ENCODE measurements at places on chromosomes 11 and 22.

DNA sequence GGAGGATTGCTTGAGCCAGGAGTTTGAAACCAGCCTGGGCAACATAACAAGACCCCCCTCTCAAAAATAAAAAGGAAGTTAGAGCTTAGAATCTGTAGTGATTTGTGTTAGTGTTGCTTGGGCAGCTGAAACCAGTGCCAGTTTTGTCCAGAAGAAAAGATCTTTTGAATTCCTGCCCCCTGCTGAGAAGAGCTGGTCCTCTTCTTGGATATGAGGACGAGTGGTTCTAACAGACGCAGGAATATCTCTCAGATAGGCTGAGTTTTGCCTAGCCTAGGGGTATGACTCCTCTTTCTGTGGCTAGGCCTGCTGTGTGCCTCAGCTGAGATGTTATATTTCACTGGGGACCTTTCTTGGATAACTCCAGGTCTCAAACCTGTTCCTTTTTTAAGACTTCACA, 102.8 kb downstream of the STIM1 start:
- DNase-seq, result no peak

- DNase-seq, result no peak
Measured at GRCh38 chr11:118180300-118180703, 3.9 kb upstream of the SCN2B start.

DNA sequence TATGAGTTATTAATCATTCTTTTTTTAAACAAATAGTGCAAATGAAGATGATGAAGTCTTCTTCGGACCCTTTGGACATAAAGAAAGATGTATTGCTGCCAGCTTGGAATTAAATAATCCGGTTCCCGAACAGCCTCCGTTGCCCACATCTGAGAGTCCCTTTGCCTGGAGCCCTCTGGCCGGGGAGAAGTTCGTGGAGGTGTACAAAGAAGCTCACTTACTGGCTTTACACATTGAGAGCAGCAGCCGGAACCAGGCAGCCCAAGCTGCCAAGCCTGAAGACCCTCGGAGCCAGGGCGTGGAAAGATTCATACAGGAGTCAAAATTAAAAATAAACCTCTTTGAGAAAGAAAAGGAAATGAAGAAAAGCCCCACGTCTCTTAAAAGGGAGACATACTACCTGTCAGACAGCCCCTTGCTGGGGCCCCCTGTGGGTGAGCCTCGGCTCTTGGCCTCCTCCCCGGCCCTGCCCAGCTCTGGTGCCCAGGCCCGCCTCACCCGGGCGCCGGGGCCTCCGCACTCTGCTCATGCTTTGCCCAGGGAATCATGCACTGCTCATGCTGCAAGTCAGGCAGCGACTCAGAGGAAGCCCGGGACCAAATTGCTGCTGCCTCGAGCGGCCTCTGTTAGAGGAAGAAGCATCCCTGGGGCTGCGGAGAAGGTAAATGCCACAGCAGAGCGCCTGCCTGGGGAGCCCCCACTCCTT, 11.8 kb downstream of the GTSE1 start:
- no peak for DNase-seq

DNA sequence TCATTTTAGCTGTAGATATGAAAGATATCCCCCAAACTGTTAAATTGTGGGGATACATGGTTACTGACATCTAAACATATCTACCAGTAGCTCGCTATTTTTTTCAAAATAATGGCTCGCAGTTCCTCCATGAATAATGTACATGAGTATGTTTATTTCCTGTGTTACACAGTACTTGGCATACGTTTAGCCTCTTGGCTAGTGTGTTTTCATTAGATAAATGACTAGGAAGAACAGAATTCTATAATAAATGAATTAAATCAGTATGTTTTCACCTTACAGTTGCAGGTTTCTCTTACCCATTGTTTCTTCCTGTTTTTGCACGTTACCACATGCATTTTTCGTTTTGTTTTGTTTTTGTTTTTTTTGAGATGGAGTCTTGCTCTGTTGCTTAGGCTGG, 21.8 kb downstream of the RNF169 start:
- no peak for DNase-seq

DNA sequence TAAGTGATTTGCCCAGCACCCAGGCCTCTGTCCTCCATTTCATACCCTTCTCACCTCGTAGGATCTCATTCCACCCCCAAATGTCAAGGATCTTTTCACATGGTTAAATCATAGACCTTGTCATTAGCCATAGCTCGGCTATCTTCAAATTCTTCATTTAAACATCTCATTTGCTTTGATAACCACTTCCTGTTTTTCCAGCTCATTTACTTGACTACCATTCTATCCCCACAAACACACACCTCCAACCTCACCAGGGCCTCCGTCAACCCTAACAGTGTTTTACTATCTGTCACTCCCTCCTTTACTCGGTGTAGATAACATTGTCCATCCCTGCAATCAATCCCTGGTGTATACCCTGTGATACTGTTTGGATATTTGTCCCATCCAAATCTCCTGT, 36.8 kb upstream of the LARGE1 start:
- DNase-seq, result no peak

GRCh38 chr11:16043617-16044016, 312.7 kb downstream of the SOX6 start:
- no peak for DNase-seq

DNA sequence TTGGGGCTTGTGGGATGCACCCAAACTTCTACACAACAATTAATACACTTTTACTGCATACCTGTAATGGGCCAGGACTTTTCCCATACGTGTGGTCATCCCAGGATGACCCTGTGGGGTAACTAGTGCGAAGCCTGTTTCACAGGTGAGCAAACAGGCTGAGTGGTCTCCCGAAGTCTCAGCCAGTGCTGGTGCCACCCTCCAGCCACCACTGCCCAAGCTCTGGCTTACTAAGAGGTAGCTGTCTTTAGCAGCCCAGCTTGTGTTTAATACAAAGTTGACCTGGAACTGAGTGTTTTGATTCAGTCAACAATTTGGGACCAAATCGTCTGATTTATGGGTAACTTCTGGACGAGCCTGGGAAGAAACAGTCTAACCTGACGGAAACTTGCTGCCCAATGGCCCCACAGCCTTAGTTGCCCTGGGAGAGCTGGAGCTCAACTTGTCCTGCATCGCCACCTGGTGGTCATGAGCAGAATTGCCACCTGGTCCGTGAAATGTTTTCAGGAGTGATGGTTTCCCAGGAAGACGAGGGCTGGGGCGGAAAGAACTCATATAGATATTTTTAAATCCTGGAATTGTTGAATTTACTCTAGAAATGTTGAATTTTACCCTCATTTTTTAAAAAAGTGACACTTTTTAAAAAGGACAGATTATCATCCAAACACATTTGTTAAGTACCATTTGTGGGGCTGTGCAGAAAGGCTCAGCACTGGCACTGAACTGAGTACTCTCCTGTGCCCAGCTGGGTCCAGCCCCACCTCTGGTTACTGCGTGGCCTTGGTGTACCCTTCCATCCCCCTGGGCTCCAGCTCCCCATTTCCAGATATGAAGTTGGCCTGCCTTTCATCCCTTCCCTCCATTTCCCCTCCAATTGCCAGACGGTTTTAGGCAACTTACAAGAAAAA, 95.5 kb upstream of the PARVA start:
- peak; percentile 74 for DNase-seq

DNA sequence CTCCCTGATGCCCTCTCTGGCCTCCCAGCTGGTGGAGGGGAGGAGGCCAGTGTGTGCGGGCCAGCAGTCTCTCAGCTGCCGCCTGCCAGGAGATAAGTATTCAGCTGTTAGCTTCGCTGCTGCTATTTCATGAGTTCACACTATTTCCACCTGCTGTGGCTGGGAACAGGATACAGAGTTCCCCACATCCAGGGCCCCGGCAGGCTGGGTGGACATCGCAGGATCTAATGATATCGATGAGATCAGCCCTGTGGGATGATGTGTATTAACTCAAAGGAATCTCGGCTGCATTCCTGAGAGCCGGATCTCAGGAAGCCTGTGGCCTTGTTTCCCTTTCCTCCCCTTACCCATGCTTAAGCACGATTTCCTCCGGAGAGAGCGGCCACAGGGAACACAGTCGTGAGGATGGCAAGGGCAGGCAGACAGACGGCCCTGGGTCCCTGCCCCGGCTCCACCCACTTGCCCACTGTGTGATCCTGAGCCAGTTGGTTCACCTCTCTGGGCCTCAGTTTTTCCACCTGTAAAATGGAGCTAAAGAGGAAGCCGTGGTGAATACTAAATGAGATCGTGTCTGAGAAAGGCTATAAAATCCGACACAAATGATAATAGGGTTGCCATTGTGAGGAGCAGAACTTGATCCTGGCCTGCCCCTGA, 6.5 kb upstream of the PVALB start:
- DNase-seq, result no peak

DNA sequence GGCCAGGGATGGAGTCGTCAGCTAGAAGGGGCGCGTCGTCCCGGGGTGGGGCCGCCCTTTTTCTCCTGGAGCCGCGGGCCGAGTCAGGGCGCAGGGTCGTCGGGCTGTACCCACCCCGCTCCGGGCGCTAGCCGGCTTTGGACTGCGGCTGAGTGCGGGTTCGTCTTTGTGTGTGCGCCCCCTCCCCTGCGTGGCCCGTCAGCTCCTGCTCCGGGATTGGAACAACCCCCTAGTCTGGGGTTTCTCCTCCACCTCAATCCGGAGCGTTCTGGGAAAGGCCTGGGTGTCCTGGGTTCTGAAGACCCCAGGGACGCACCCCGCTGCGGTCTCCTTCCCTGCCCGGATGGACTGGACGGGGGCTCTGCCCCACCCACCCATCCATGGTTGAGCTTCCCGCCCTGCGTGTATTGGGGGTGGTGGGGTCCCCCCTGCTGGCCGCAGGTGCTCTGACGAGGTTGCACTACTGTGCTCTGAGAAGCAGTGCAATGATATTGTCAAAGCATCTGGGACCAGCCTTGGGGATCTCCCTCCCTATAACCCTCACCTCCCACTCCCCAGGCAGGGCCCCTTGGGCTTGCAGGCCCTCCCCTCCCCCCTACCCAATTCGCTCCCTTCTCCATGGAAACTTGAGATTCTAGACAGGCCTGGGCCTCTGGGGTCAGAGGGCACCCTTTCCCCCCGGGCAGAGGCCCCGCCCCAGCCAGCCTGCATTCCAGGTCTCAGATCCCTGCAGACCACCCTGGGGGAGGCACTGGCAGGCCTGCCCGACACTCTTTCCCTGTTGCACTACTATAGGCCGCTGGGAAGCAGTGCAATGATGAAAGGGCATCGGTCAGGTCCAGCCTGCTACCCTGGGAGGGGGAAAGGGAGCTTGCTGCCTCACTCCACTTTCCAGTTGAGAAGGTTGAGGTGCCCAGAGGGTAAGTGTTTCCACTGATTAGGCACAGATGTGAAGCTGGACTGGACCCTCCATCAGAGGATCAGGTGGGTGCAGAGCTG, 10.7 kb downstream of the SDF2L1 start:
- DNase-seq, result no peak

DNA sequence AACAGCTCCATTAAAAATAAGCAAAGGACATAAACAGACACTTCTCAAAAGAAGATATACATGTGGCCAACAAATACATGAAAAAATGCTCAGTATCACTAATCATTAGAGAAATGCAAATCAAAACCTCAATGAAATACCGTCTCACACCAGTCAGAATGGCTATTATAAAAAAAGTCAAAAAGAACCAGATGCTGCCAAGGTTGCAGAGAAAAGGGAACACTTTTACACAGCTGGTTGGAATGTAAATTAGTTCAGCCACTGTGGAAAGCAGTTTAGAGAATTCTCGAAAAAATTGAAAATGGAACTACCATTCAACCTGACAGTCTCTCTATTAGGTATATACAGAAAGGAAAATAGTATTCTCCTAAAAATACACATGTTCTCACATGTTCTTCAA, 102.4 kb upstream of the FIBIN start:
- DNase-seq, result no peak

GRCh38 chr22:49170053-49170452, 657.6 kb downstream of the BRD1 start:
- no peak for DNase-seq

- DNase-seq, result no peak
Measured at GRCh38 chr11:96049426-96049825, 125.5 kb upstream of the MTMR2 start.

- DNase-seq, result no peak
Measured at GRCh38 chr11:68974421-68975194, 6.2 kb downstream of the MRGPRD start.

- no peak for DNase-seq
Measured at GRCh38 chr11:15937601-15938120, 418.7 kb downstream of the SOX6 start.

DNA sequence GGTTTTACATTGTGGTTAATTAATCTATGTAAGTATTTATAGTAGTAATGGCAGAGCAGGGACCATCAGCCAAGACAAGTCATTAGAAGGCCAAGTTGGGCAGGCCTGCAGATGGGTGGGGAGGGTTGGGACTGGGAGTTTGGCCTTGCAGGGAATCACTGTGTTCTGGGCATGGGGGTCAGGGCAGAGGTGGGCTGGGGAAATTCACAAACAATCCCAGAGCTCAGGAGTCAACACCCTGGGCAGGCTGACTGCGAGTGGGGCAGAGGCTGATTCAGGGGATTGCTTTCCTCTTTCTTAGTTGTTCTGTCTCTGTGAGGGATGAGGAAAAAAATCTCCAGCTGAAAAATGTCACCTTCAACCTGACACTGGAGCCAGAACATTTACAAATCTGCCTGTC, 322.5 kb downstream of the NTM start:
- no peak for DNase-seq

GRCh38 chr22:40637183-40638150, 948 bp upstream of the MRTFA start:
- peak; percentile 59 for DNase-seq

- no peak for DNase-seq
Measured at GRCh38 chr11:7672276-7672959, 882 bp downstream of the CYB5R2 start.

DNA sequence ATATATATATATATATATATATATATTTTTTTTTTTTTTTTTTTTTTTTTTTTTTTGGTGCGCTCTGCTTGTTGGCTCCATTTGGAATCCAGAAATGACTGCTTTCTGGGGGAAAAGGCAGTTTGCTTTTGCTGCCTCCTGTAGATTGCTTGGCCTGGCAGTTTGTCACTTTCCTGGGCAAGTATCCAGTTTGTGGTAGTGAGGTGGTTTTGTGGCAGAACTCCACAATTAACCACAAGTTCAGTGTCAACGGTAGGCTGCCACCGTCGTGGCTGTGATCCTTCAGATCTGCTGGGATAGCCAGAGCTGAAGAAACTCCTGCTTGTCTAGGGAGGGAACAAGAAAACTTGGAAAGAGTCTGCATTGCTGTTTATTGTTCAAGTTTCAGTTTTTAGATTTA, 5.0 kb upstream of the PDE3B start:
- DNase-seq, result no peak

- DNase-seq, result no peak
Measured at GRCh38 chr11:9787981-9788521, 124.2 kb downstream of the SWAP70 start.

- DNase-seq, result no peak
Measured at GRCh38 chr11:79768343-79768742, 327.5 kb upstream of the TENM4 start.

DNA sequence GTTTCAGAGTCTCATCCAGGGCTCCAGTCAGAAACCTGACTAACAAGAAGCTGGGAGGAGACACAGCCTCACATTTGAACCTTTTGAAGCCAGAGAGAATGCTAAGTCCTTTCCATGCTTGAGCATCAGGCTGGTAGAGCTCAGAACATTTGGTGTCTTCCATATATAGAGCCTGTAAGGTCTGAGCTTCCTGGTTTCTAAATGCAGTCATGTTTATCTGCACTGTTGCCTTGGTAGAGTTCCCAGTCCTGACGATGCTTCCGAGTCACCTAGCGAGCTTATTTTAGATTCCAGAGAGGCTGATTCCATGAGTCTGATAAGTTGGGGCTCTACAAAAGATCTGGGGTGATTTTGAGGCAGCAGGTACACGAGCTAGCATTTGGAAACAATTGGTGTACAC, 68.4 kb upstream of the SORL1 start:
- no peak for DNase-seq

Measured in stimulated activated CD4-positive, alpha-beta T cell treated with anti-CD3 and anti-CD28 coated beads, Interleukin-12 subunit alpha, Interleukin-12 subunit beta, amount 100 ng/mL, for 48 hours (primary cell).